ENCODE measurements at places on chromosomes 13 and 19.

GRCh38 chr19:18503971-18504885 lies 17.6 kb downstream of the ELL start:
- DNase-seq: no peak

- no peak for DNase-seq
Measured at GRCh38 chr13:111897846-111898215, 169.1 kb upstream of the SOX1 start.

DNA sequence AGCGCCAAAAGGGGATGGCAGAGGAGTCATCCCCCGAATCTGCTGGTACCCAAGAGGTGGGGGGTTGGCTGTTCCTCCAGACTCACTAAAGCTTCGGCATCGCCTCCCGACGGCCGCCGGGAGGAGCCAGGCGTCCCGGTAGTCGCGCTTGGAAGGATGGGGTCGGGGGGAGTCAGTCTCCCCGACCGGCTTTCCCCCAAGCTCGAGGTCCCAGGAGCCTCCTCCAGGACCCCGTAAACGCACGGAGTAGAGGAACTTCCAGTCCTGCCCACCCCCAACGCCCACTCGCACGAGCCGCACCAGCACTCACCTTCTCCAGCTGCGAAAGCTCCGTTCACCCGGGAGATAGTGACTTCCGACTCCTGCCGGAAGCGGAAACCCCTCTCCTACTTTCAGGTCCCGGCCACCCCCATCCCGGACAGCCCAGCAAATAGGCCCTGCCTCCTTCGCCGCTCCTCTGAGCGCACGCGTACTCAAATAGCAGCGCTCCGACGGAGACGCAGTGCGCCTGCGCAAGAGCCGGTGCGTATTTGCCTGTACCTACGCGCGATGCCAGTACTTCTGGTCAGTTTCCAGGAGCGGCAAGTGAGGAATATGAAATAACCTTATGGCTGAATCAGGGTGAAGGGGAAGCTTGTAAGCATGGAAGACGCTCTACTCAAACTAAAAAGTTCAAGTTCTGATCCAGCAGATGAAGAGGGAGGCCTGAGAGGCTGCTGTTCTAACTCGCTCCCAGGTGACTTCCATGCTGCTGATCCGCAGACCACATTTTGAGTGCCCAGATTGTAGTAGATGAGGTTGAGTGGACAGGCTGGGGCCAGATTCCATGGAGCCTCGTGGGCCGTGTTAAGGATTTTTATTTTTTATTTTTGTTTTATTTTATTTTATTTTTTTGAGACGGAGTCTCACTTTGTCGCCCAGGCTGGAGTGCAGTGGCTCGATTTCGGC lies at the start of gene ELOF1:
TSS of gene ELOF1 (minus strand) at position 350 of the 948 bp plus-strand sequence. CDS start 4,883 bp downstream, outside the sequence.
- DNase-seq: peak; percentile 99

DNA sequence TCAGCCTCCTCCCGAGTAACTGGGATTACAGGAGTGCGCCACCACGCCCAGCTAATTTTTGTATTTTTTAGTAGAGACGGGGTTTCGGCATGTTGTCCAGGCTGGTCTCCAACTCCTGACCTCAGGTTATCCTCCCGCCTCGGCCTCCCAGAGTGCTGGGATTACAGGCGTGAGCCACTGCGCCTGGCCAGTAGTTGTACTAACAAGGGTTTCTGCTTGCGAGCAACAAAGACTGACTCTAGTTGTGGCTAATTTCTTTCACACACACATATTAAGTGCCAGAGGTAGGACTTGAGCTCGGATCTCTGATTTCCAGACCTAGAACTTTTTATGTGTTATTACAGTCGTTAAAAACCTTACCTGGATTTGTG lies 635 bp upstream of the PCCA start:
- no peak for DNase-seq

- DNase-seq: no peak
Measured at GRCh38 chr19:19279062-19279612, 6.0 kb upstream of the TM6SF2 start.

GRCh38 chr13:93559718-93560117 lies 333.1 kb downstream of the GPC6 start:
- peak; percentile 95 for DNase-seq

DNA sequence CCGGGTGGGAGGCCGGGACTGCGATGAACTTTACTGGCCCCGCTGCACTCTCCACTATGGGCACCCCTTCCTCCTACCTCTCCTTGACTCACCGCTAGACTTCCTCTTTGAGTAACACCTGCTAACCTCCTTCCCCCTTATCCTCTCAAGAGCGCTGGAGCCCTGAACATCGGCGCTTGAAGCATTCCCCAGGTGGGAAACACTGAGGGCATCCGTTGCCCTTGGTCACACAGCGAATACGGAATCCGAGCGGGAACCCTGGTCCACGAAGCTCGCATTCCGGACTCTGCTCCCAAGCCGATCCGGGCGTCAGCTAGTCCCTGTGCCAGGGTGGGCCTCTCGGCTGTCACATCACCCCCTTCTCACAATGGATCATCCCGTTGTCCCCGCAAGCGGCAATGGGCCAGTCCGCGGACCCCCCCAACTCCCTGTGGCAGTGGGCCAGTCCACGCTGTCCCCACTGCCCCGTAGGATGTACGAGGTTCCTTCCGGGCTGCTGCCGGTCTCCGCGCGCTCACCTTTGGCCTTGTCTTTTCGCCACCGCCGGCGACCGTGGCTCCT lies 4.2 kb downstream of the LIPE start:
- DNase-seq: peak; percentile 51

GRCh38 chr13:97934590-97934989 lies 18.9 kb upstream of the IPO5 start:
- no peak for DNase-seq

- no peak for DNase-seq
Measured at GRCh38 chr13:68023838-68024581, 793.9 kb upstream of the PCDH9 start.

GRCh38 chr13:114328595-114328994 lies 14.3 kb downstream of the CHAMP1 start:
- no peak for DNase-seq

DNA sequence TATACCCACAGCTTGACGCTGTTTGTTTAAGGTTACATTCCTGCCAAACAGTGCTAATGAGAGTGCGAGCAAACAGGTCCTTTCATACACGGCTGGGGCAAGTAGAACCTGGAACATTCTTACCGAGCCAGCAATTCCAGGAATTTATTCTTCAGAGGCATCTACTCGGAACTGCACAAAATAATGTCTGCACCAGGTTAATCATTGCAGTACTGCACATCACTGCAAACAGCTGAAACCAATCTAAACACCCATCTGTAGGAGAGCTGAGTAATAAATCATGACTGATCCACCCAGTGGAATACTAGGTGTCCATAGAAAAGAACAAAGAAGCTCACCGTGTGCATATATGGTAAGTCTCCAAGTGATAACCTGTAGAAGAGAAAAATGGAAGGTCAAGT lies 1.2 kb upstream of the ZNF579 start:
- no peak for DNase-seq

GRCh38 chr13:99507986-99508385 lies 6.7 kb downstream of the TM9SF2 start:
- no peak for DNase-seq

DNA sequence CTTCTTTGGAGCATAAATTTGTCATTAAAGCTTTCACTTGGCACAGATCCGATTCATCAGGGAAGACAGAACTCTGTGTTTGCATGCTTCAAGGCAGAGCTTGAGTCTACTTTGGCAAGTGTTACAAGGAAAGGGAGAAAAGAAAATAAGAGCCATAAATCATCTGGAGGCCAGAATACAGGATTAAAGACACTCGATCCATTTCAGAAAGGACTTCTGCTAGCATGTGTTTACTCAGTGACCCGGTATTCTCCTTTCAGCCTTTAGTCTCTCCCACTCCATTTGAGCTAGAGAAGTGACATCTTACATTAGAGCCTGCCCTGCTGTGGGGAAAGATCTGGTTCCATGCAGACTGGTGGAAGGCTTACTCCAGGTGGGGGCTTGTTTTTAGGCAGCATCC lies 306.4 kb downstream of the KLF5 start:
- DNase-seq: no peak

- DNase-seq: no peak
Measured at GRCh38 chr19:682678-683320, 6.6 kb downstream of the FSTL3 start.

- DNase-seq: no peak
Measured at GRCh38 chr19:56377105-56377924, 16.0 kb downstream of the ZNF582 start.

GRCh38 chr13:31739226-31739625 lies at the start of gene RXFP2:
RXFP2 (plus strand) TSS chr13:31739526; CDS start chr13:31739613, 87 bp downstream.
- DNase-seq: no peak

DNA sequence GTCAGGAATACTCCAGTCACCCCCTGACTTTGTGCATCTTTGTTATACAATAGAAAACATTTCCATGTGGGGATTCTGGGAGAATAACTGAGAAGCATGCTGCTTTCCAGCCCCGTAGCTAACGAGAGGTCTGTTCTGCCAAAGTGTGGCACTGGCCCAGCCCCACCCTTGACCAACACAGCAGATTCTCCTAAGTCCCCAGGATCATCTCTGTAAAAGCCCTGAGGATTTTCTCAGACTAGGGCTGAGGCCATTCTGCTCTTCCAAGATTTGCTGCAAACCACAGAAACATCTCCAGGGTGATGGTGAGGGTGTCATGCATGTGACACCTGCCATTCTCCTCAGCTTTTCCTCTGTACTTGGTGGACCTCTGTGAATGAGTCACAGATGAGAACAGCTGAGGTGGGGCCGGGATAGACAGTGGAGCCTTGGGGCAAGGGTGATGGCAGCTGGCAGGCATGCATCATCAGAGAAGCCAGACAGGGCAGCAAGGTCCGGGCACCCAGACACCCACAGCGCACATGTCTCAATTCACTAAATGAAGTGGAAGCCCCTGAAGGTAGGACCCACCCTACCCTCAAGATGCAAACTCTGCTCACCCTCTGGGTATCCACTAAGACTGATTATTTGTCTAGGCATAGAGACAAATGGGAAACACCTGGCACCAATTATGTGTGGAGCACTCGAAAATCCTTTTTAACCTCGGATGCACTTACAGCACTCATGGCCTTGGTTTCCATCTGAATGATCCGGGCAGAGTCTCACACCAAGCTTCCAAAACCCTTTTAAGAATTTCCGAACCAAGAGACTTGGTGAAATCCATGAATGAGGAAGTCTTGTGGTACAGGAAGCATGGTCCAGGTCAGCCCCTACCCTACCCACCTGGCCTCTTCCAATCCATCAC lies 20.1 kb upstream of the DOCK9 start:
- DNase-seq: peak; percentile 73

DNA sequence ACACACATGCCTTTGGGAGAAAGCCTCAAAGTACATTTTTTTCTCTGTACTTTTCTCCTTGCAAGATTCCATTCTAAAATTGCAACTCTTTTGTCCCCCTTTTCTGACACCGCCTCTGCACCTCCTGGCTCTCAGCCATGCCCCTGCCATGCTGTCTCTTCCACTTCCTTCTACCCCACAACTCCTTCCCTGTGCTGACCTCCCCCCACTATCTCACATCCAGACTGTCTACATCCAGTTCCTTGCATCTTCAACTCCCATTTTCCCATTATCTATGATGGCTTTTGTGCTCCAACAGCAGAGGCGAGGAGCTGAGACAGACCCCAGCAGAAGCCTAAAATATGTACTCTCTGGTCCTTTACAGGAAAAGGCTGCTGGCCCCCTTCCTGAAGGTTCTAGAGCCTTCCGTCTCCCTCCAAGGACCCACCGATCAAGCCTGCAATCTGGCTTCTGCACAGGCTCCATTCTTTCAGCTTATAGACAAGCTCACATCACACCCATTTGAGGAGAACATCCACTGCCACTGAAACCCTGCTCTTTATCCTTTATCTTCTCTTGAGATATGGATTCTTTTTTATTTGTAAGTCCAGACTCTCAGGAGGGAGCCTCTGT lies 50.2 kb downstream of the RFX2 start:
- no peak for DNase-seq

Data from MCF 10A (cell line).